Bone marrow (tissue), 2 donors: ENCODE measurements at places on chromosomes 2 and 18.

- DNase-seq, result no peak
Observed at GRCh38 chr2:239162976-239163687, 237.7 kb downstream of the HDAC4 start.

GRCh38 chr18:58541789-58542425 is 87.0 kb downstream of the ALPK2 start:
- DNase-seq, result peak; percentile 13

DNA sequence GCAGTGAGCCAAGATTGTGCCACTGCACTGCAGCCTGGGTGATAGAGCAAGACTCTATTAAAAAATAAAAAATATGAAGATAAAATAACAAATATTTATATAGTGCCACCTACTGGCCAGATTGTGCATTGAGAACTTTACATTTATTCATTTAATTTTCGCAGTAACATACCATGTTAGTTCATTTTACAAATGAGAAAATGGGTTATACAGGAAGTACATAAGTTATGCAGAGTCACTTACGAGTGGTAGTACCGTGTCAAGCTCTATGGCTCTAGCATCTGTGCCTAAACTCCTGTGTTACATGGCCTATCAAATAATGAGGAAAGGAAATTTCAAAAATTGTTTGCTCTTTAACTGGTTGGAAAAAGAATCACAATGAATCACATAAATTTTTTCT is 27.9 kb downstream of the RIF1 start:
- DNase-seq, result no peak

- no peak for DNase-seq
Observed at GRCh38 chr18:10022365-10022764, 108.5 kb downstream of the VAPA start.

- DNase-seq, result no peak
Observed at GRCh38 chr2:150963336-150963735, 298.3 kb downstream of the RBM43 start.

DNA sequence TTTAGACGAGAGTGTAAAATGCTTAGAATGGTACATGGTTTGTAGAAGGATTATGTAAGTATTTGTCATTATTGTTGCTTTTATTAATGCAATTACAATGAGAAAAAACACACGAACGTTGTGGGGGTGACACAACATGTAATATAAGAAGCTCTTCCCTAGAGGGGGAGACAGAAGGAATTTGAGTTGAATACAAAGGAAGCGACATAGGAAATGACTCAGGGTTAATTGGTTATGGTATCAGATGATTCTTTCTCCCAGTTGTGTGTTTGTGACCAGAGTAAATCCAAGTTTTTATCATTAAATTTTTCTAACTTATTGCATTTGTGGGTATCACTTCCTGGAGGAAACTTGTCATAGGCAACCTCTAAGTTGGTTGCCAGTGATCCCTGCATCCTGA is 625.6 kb upstream of the CDH2 start:
- no peak for DNase-seq

DNA sequence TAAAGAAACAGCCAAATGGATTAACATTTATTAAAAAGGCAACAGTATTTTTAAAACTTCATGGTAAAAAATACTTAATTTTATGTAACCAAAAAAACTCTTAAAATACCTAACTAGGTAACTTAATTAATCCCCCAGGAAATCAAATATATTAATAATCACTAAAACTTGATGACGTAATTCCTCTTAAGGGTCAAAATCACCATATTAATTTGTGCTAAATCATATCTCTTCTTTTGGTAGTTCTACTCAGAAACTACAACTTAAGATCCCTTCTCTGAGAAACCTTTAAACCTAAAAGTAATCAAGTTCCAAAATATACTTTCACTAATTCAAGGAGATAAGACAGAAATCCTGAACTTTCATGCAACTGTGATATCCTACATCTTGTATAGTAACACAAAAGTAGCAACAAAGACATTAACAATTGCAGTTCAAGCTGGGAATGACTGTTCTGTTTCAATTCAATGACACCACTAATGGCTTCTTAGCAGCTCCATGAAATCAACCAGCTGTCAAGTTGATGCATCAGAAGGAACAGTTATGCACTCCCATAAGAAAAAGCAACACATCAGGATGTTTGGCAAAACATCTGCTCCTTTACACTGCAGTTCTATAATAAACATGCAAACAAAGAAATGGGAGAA is 4.0 kb downstream of the BAZ2B start:
- DNase-seq, result no peak

DNA sequence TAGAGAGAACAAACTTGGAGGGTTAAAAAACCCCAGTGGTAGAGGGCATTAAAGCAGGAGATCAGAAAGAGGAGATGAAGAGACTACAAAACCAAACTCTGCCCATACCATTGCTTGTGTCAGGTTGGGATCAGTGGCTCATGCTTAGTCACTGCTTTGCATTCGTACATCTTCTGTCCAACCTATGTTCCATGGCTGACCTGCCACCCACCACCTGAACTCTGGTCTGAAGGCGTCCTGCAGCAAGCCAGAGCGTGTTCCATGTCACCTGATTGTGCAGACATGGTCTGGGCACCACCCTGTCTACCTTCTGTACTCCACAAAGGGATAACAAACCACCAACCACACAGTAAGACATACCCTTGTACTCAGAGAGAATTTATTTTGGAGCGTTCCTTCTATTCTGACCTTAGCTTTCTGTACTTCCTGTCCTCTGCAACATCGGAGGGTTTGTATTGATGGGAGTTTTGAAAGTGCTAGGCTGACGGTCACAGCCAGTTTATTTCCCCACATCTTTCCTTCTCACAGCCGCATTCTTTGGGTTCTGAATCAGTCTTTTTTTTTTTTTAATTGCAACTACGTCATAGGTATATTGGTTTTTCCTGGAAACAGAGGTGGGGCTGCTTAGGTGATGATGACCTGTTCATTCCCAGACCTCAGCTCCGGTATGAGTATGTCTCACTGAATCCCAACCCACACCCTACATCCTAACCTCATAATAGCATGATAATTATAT is 88.3 kb downstream of the SOWAHC start:
- DNase-seq, result no peak

- no peak for DNase-seq
Observed at GRCh38 chr2:181185948-181186347, 205.5 kb downstream of the UBE2E3 start.

DNA sequence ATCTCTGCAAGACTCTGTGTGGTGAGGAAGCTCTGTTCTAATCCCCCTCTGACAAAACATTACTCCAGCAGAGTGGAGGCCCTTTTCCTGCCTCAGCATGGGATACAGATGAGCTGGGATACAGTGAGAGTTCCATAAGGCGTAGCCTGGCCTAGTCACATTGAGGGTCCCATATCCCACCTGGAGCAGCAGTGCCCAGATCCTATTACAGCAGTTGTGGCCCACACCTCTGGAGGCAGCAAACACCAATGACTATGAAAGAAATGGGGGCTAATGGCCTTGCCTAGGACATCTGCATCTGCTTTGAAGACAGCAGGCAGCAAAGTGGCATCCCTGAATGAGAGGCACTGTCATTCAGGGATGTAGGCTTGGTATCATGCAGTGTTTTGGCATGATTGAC is 534.5 kb downstream of the TDRD15 start:
- no peak for DNase-seq

GRCh38 chr2:176934869-176935415 is 277.7 kb upstream of the HNRNPA3 start:
- DNase-seq, result no peak

DNA sequence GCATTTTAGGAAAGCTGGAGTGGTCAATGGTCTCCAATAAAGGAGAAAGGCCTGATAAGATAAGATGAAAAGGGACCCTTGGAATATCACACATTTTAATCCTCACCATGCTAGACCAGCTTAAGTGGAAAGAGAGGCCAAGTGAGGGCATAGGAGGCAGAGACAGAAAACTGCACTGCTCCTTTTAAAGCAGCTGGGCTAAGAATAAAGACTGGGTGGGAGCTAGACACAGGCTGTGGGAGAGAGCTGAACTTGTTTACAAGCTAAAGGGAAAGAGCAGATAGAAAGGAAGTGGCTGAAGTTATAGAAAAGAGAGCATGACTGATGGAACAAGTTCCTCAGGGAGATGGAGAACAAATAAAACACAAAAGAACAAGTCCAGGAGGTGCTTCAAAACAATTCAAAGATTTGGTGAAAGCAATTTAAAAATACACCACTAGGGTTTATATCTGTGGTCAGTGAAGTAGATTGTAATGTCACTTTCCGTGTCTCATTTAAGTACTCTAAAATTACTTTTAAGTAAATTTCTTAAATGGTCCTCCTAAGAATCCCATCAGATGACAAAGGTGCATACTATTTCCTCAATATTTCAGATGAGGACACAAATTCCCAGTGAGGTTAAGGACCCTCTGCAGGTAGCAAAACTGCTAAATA is 7.5 kb downstream of the COL5A2 start:
- DNase-seq, result no peak

- DNase-seq, result no peak
Observed at GRCh38 chr2:60474301-60474700, 79.2 kb downstream of the BCL11A start.

- DNase-seq, result no peak
Observed at GRCh38 chr2:72827966-72828646, 2.3 kb upstream of the EXOC6B start.

DNA sequence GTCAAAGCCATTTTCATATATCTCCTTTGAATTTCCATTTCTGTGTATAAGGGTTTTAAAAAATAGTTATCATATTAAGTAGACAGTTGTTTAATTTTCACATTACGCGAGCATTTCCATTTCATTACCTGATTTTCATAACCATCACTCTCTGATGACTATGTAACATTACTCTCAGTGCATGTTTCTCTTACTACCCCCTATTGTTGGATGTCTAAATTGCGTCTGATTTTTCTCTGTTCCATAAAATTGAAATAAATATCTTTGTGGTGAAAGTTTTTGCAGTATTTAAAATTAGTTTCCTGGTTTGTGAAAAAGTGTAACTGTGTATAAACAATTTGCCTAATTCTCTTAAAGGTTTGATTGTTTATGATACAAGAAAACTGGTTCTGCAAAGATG is 123.8 kb downstream of the MYO1B start:
- no peak for DNase-seq

- no peak for DNase-seq
Observed at GRCh38 chr2:148521181-148521580, 123.4 kb upstream of the EPC2 start.

GRCh38 chr18:23284629-23285028 is 149.3 kb downstream of the CABLES1 start:
- no peak for DNase-seq

DNA sequence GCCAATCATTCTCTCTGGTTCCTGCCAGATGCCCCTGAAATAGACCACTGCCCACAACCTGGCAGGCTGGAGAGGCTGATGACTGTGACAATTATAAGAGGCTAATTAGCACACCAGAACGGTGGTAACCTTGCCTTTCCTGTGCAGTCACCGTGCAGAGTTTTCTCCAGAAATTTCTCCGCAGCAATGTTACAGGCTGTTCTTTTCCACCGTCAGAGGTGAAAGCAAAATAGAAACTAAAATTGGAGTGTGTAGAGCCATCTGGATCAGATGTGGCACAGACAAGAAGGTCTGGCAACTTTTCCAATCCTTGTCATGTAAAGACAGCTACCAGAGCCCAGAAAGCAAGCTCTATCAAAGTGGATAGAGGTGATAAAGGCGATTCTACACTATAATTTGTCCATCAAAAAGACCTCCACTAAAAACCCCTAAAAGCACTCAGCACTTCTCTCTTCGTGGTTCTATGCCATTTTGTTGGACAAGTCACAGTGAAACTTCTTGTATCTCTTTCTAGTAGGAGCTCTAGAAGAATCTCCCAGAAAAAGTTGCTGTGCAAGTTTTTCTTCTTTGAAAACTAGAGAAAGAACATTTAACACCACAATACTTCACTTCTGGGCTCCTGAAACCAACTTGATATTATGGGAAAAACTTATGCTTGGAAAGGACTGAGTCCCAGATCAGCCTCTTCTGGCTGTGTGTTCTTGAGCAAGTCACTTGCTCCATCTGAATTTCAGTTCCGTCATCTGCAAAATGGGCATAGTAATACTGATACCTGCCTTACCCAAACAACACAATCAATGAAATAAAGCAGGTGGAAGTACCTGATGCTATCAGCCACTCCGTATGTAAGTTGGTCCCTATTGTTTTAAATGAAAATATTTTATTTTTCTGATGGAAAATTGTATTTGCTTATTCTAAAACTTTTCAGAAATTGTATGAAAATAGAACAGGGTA is 295.6 kb upstream of the DLGAP1 start:
- no peak for DNase-seq

DNA sequence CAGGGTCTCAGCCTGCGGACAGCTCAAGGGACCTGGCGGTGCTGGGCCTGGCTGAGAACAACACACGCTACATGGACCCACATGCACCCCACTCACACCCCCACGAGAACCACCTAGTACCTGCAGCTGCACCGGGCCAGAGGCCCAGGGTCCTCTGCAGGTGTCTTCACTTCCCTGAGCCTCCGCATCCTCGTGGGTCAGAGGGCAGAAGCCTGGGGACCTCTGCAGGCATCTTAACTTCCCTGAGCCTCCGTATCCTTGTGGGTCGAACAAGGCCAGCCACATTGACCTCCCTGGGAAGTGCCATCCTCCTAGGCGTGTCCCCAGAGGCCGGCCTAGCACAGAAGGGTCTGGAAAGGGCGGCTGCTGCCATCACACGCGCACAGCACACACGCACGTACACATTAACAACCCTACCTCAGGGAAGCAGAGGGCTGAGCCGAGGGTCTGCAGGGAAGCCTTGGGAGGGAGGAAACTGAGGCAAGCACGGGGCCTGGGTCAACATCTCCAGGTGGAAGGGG is 62.5 kb upstream of the HPCAL1 start:
- no peak for DNase-seq

DNA sequence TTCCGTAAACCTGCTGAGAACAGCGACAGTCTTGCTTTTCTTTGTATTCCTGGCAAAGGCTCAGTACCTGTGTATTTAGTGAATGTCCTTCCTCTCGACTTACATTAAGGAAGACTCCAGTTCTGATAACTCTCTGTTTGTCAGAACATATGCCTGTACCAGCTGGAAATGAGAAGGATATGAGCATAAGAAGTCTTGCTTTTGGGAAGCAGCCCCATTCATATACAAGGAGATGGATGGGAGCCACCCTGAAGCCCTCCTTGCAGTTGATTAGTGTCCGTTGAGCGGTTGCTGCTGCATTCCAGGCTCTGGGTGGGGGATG is 59.8 kb downstream of the SH3BP4 start:
- no peak for DNase-seq

- no peak for DNase-seq
Observed at GRCh38 chr2:177906041-177906718, 166.4 kb downstream of the PDE11A start.

DNA sequence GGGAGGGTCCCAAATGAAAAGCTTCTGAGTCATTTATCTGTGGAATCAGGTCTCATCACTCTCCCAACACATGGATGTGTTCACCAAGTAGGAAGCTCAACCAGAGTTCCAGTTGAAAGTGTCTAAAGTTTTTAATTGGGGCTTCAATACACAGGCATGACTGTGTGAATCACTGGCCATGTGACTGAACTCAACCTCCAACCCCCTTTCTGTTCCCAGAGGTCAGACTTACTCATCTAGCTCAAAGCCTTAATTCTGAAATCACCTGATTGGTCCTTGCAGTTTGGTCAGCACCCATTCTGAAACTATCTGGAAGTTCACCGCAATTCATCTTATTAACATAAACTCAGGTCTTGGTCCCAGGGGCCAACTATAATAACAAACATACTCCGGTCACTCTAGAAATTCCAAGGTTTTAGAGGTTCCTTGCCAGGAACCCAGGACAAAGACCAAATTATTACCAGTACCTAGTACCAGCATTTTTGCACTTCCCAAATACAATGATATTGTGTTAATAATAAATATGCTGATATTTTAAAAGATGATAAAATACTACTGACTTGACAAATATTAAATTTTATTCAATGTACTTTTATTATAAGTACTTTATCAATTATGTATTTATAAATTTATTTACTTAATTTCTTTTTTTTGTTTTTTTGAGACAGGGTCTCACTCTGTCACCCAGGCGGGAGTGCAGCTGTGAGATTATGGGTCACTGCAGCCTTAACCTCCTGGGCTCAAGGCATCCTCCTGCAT is 10.7 kb upstream of the RBM45 start:
- DNase-seq, result no peak
